ENCODE measurements at places on chromosomes 3 and 15.

- DNase-seq, result no peak
Observed at GRCh38 chr3:143070977-143071551, 48.5 kb upstream of the CHST2 start.

- no peak for DNase-seq
Observed at GRCh38 chr3:8975081-8976020, 12.1 kb upstream of the RAD18 start.

GRCh38 chr3:181581656-181582055 is 130.1 kb upstream of the SOX2 start:
- DNase-seq, result no peak

DNA sequence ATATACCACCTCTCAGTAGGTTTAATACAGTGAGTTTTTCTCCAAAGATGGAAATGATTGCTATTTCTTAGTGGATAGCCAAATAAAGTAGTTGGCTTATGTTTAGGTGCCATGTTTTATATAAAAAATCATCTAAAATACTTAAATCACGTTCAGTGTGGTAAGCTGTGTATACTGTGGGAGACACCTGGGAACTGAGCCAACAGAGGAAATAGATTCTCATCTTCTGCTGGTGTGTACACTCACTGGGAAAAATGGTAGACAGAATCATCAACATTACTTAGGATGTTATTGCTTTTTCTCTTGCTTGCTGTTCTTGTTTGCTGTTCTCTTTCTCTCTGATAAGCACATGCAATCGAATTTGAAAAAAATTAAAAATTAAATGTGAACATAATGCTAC is 112.6 kb upstream of the MB21D2 start:
- DNase-seq, result no peak

- DNase-seq, result no peak
Observed at GRCh38 chr3:5022966-5023776, 43.9 kb downstream of the BHLHE40 start.

GRCh38 chr3:186760141-186760833 is 23.1 kb upstream of the EIF4A2 start:
- DNase-seq, result no peak

DNA sequence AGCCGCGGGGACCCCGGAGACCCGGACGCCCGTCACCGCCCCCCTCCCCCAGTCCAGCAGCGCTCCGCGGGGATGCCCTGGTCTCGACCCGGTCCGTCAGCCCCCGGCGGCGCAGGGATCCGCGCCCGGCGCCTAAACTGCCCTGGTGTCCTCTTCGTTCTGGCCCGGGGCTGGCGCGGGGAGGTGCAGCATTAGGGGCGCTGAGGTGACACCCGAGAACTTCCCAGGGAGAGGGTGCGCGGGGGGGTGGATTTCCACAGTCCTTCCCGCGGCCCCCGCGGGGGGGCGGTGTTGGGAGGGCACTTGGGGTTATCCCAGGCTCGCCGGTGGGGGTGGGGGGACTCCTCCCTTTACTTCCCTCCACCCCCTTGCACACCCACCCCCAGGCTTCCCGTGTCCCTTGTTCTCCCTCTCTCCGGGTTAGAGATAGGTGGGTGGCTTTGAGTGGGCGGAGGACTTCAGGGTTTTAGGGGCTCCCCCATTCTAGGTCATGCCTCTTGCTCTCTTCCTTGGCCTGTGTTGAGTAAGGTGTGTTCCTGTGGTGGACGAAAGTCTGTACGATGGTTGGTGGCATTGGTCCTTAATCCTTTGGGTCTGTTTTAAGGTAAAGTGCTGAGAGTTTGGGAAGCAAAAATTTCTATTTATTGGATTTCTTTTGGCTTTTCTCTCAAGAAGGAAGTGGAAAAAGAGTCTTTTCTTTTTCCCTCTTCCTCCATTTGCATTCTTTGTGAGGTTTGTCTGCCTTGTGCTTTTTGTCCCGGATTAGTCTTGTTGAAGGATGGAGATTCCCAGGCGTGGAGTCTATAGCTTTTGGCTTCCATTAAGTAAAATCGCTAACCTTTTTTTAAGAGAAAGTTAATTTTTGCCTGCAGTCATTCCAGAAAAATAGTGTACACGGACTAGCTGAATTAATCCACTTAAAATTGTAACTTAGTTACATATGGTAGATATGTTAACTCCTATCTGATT is 811 bp downstream of the SKIL start:
- DNase-seq, result peak; percentile 50

GRCh38 chr3:14811684-14812083 is 7.1 kb upstream of the FGD5 start:
- DNase-seq, result no peak

DNA sequence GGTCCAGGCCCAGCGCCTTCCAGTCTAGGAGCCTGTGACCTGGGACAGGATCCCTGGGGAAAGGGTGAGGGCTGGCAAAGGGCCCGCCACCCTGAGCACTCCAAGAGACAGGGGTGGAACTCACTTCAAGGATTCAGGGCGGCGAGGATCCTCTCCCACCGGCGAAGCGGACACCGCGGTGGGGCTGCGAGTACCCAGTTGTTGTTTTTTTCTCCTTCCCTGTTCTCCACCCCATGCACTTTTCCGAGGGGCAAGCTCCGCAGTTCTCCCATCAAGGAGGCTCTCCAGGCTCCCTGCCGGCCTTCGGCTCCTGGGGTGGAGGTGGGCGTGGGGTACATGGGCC is 387 bp upstream of the PAQR5 start:
- no peak for DNase-seq

- DNase-seq, result no peak
Observed at GRCh38 chr3:29099775-29100174, 181.1 kb upstream of the RBMS3 start.

GRCh38 chr3:42130329-42131070 is 39.3 kb downstream of the TRAK1 start:
- DNase-seq, result no peak

- no peak for DNase-seq
Observed at GRCh38 chr3:17094551-17094950, 209.8 kb downstream of the PLCL2 start.

GRCh38 chr3:79040091-79040490 is 727.7 kb downstream of the ROBO1 start:
- DNase-seq, result no peak

DNA sequence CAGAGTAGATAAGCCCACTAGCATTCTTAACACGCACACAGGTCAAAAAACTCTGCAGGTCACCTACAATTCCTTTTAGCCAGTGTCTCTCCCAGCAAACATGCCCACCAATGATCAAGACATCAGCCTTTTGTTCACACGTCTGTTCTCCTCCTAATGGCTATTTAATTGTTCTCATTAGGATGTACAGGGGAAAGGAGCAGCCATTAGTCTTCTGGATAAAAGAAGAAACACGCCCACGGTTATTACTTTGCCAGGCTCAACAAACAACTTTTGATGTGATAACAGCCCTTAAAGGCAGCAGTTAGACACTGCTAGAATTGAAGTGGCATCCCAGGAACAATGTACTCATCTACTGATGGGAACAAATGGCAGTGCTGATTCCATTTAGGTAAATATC is 108.8 kb downstream of the NTRK3 start:
- DNase-seq, result no peak

GRCh38 chr3:9109568-9109914 is 139.9 kb downstream of the SRGAP3 start:
- DNase-seq, result no peak

DNA sequence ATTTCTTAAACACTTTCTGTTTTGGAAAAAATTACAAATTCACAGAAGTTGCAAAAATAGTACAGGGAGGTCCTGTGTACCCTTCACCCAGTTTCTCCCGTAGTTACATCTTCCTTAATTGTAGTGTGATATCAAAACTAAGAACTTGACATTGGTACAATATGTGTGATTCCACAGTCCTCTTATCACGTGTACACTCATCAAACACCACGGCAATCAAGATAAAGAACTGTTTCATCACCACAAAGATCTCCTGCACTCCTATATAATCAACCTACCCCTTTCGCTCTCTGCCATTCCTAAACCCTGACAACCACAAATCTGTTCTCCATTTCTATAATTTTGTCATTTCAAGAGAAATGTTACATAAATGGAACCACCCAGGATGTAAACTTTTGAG is 31.4 kb downstream of the POMGNT2 start:
- DNase-seq, result no peak

GRCh38 chr15:36988947-36989346 is 111.4 kb downstream of the MEIS2 start:
- DNase-seq, result no peak

GRCh38 chr3:5194801-5195509 is 7.4 kb downstream of the EDEM1 start:
- DNase-seq, result no peak

GRCh38 chr3:197303452-197303851 is 5.0 kb upstream of the DLG1 start:
- no peak for DNase-seq

GRCh38 chr3:42122261-42123011 is 31.3 kb downstream of the TRAK1 start:
- no peak for DNase-seq

DNA sequence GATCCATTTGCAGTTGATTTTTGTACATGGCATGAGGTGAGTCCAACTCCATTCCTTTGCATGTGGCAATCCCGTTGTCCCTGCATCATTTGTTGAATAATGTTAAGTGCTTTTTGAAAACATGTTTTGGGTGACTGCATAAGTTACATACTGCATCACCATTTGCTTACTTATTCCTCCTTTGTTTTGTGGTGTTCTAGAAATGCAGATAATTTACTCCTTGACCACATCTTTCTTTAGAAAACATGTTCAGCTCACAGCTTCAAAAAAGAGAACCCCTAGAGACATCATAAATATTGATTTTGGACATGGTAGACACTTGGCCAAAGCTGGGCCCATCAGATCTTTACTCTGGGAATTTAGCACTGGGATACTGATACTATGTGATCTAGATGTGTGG is 135.3 kb upstream of the DAZL start:
- no peak for DNase-seq

DNA sequence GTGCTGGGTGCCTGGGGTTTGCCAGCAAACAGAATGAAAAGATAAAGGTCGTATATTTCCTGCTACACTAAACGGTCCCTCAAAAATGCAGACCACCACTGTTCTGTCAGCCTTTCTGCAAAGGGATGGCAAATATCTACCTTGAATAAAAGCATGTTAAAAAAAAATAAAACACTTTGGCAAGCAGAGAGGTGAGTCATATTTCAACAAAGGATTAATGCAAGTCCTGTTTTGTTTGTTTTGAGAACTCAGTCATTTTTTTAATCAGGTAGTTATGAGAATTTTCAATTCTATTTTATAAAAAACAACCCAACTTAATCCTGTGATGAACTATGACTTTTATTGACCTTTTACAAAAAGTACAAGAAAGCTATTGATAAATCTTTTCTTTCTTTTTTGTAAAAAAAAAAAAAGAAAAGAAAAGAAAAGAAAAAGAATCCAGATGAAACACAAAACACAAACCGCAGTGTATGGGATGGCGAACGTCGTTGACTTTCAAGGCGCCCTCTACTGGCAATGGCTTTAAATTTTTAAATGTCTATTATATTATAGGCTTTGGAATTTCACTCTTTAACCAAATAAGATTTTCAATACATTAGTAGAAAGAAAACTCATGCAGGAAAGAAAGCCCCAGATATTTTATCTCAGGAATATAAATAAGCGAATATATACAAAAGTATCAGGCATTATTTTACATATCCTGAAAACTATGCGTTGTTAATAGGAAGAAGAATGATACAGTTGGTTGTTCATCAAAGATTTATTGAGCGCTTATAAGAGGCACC is 87.8 kb downstream of the NCEH1 start:
- no peak for DNase-seq

DNA sequence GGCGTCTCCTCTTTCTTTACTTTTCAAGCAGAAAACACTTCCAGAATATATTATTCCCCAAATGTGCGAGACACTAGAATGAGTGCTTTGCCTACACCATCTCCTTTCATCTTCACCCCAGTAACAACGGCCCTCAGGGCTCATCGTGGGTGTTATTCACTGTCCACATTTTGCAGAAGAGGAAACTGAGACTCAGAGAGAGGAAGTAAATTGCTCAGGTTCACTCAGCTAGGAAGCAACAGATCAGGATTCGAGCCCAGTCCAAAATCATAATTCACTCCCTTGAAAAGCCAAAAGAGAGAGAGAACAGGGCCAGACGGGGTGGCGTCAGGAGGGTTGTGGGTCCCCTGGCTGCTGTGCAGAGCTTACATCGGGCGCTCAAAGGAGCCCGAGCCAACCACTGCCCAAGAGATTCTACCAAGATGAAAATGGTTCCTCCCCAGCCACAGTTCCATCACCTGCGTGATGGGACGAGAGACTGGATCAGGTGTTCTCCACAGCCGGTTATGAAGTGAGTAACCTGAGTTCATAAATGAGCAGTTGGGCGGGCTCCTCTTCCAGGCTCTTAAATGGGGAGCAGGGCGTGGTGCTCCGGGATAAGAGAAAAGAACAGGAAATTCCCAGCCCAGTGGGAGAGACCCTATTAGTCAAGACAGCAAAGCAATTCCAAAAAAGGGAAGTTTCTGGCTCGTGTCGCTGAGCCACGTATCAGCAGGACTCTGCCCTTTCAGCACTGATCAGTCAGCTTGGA is 48.6 kb upstream of the FLNB start:
- no peak for DNase-seq

GRCh38 chr15:38535491-38536200 is 29.0 kb downstream of the RASGRP1 start:
- DNase-seq, result no peak

GRCh38 chr3:172077197-172077757 is 37.9 kb downstream of the FNDC3B start:
- no peak for DNase-seq

DNA sequence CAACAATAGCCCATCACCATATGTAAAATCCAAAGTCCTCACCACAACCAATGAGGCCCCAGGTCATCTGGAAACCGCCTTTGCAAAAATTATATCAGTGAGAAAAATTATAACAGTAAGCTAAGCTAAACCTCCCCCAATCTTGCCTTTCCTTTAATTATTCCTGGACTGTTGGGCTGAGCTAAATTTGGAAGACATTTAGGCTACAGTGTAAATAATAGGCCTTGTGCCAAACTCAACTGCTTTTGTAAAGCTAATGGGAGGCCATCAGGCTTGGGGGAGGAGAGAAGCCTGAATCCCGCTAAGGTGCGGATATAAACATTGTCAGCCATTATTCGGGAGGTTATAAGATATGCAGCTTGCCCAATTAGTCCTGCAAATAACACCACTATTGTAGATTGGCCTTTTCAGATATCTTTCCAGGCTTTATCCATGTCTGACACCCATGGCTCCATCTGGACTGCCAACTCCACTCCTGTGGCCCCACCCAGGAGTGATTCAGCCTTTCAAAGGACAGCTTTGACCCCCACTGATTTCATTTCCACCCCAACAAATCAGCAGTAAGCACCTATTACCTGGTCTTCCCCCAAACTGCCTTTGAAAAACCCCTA is 53.0 kb upstream of the CA12 start:
- DNase-seq, result no peak

DNA sequence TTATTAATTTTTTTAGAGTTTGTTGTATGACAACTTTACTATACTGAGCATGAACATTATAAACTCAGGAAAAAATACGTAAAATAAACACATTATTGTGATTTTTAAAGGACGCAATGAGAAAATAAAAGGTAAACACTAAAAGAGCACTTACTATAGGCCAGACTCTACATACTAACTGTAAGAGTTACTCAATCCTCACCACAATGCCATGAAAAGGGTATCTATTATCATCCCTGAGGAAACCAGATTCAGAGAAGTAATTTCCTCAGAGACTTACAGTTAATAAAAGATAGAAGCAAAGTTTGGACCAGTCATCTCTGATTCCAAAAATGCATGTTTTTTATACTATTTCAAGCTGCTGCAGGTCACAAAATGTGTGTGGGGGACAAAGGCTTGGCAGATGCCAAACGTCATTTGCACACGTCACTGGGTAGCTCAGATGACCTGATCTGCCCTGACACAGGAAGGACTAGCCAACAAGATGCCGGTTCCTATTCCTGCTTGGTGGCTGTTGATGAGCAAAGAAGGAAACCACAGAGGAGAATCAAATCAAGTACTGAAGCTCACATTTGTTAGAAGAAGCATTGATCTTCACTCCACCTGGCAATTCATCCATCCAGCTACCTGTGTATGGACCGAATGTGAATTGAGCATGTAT is 42.3 kb downstream of the KLHL6 start:
- DNase-seq, result peak; percentile 3
